ENCODE measurements at places on chromosomes 12 and 14.
A peak's percentile ranks its signal among the peaks of the same experiment; 100 is the strongest.

GRCh38 chr12:106643000-106643399, 60.2 kb downstream of the RFX4 start:
- DNase-seq: no peak

DNA sequence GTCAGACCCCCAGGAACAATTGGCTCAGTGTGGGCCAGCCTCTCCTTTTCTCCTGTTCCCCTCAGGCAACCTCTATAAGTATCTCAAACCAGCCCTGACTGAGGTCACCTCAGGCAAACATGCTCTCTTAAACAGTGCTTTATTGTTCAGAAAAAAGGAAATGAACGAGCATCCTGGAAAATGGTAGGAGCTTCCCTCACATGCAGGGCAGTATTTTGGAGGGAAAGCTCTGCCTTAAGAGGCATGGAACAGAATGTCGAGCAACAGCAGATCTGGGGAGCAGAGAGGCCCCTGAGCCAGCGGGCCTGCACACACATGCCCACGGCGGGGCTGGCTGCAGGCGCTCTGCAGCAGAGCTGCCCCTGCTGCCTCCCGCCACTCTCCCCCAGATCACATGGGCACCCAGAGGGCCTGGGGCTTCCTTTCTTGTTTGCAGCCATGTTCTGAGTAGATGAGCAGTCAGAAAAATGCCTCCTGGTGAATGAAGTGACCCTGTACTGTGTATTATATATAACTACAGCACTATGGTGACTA, 42.0 kb downstream of the MOK start:
- no peak for DNase-seq

DNA sequence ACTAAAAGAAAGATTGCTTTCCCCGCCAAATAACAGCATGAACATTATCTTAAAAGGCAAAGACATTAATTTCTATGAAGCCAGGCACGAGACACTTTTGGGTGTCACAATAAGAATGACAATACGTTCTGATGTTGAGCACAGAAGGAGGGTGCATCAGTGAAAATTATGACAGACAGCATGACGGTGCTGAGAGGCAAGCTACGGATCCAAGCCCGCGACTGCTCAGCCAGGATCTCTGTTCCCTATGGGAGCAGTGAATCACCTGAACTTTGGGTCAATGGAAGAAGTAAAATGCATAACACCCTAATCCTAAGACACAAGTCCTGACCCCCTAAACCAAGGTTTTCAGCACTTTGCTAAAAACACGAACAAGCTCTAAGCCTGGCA, 51.7 kb downstream of the SLC25A47 start:
- no peak for DNase-seq

DNA sequence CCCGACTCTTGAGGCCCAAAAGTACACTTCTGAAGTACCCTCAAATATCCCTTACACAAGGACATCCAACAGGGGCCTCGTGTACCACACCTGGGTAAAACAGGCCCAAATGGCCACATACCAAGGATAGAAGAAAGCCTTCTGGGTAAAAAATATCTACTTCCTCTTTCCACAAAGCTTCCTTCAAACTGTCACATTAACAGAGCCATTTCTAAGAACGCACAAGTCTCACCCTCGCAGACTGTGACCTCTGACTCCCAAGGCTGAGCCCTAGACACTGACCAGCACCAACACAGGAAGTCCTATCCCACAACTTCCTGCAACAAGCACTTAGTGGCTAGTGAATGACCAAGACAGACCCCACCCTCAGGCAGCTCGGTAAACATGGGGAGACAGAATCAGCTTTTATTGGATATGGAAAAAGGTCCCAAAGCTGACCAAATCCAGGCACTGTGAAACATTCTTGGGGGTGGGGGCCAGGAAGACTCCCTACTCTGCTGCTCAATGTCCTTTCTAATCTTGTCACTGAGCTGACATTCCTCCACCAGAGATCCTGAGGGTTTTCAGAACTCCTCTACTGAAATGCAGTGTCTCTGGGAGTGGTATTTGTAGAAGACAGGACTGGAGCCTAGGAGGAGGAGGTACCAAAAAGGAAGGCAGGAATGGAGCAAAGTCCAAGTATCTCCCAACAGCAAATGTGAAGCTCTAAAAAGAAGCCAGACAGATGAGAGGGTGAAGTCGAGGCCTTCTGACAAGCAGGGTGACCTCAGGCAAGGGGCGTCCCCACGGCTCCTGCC, 15.9 kb downstream of the KCTD10 start:
- DNase-seq: no peak

- DNase-seq: peak; percentile 27
These were observed 247.9 kb upstream of the ARHGAP5 start for GRCh38 chr14:31828946-31829868.

- no peak for DNase-seq
These were observed 31.1 kb upstream of the MAP1LC3B2 start for GRCh38 chr12:116528065-116528464.

- no peak for DNase-seq
These were observed 8.5 kb downstream of the FOXG1 start for GRCh38 chr14:28774764-28775735.

DNA sequence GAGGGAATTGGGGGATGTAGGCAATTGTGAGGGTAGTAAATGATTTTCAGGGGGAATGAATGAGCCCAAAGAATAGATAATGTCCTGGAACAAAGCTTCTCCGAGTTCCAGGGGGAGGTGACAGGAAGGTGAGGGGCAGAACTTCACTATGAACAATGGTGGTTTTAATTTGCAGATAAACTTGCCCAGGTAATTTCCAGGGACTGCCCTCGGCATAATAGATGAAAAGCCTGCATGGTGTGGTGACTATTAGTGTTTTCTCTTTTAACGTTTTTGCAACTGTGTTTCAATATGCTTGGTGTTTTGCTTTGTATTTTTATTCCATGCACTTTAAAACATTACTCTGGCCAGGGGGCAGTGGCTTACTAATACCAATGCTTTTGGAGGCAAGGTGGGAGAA, 325.2 kb upstream of the RGS6 start:
- no peak for DNase-seq

DNA sequence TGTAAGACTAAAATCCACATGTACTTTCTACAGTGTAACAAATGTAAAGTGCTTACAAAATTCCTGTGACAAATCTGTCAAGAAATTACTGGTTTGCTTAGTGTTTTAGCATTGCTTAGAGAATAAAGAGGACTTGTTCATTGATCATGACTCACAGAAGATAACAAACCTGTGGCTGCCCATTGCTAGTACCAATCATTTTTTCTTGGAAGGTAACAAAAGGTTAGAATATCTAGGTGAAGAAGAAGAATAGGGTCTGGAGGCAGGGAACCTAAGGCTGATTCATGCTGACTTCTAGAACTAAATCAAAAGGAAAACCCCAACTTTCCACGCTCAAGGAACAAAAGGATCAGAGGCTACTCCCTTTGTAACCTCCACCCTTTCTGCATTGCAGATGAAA, 232.7 kb upstream of the ABCD2 start:
- DNase-seq: no peak

DNA sequence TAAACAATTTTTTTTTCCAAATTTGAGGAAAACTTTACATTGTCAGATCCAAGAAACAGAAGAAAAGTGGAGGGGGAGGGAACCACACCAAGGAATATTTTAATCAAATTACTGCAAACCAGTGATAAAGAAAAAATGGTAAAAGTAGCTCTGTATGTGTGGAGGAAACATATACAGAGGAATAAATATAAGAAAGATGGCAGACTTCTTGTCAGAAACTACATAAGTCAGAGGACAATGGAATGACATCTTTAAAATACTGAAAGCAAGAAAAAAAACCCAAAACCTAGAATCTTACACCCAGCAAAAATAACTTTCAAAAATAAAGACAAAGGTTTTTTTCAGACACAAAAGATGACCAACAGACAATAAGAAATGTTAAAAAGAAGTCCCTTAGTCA, 10.2 kb upstream of the LLPH start:
- DNase-seq: no peak

DNA sequence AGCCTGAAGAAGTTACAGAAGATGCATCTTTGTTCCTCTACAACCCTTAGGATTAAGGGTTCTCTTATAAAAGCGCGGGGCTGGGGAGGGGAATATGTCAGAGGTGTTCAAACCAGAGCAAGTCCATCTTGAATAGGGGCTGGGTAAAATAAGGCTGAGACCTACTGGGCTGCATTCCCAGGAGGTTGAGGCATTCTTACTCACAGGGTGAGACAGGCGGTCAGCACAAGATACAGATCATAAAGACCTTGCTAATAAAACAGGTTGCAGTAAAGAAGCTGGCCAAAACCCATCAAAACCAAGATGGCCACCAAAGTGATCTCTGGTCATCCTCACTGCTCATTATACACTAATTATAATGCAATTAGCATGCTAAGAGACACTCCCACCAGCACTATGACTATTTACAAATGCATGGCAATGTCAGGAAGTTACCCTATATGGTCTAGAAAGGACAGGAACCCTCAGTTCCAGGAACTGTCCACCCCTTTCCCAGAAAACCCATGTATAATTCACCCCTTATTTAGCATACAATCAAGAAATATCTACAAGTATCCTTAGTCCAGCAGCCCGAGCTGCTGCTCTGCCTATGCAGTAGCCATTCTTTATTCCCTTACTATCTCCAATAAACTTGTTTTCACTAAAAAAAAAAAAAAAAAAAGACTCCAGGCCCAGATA, 108.1 kb upstream of the FOXN3 start:
- DNase-seq: no peak

DNA sequence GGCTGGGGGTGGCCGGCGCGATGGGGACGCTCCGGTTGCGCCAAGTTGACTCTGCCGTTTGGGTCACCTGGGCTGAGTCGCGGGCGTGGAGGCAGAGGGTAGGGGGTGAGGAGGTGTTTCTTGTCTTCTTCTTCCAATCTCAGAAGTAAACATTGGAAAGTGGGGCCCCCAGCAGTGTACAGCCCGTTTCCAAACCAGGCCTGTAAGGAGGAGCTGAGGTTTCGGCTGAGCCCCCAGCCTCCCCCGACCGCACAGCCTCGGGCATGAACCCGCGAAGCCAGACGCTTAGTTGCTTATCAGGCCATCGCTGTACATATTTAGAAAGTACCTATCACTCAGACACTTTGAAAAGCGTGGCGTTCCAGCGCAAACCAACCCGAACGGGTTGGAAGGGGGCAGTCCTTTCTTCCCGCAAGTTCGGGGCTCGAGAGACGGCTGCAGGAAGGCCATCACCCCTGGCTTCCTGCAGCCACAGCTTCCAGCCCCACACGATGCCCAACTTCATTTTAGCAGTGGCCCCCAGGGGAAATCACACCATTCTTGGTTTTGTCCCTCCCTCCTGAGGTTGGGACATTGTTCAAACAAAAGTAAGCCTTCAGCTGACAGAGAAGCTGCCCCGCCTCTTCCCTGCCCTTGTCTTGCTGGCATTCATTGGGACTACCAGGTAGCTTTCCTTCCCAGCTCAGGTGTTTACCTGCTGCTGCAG, 164.1 kb downstream of the ZFP36L1 start:
- no peak for DNase-seq

- DNase-seq: no peak
These were observed 30.4 kb downstream of the PPP1R13B start for GRCh38 chr14:103816991-103817390.

DNA sequence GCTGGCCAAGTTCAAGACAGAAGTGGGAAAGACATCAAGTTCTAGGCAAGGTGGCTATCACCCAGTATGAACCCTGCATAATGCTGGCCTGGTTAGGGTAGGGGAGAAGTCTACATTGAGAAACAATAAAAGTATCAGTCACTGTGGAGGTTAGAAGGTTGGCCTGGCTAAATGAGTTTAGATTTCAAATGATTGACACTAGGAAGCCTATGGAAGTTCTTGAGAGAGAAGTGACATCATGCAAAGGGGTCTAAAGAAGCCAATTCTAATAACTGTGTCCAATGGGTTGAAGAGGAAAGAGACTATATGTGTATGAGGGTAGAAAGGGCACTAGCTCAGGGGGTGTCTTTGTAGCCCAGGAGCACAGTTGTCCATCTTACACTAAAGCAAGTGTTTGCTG, 98.5 kb upstream of the MBIP start:
- no peak for DNase-seq

GRCh38 chr12:15163030-15163976, 57.9 kb downstream of the RERG start:
- DNase-seq: no peak

GRCh38 chr14:91458612-91459011, 41.0 kb upstream of the CCDC88C start:
- no peak for DNase-seq

DNA sequence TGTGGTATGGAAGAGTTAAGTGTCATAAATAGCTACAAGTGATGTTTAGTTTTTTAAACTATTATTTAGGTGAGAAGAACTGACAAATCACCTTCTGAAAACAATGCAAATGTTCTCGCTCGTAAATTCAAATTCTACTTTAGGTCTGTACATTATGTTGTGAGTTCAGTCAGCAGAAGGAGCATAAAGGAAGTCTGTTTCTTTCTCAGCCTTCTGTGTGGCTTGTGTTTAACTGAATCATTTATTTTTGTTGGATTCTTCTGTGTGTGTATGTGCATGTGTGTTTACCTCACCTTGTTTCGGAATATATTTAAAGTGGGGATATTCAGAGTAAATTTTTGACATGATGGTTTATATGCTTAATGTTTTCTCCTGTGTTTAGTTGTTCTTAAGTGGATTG, 285.9 kb downstream of the TMTC2 start:
- DNase-seq: no peak

- no peak for DNase-seq
These were observed 266.9 kb downstream of the RASSF9 start for GRCh38 chr12:85569261-85569660.

DNA sequence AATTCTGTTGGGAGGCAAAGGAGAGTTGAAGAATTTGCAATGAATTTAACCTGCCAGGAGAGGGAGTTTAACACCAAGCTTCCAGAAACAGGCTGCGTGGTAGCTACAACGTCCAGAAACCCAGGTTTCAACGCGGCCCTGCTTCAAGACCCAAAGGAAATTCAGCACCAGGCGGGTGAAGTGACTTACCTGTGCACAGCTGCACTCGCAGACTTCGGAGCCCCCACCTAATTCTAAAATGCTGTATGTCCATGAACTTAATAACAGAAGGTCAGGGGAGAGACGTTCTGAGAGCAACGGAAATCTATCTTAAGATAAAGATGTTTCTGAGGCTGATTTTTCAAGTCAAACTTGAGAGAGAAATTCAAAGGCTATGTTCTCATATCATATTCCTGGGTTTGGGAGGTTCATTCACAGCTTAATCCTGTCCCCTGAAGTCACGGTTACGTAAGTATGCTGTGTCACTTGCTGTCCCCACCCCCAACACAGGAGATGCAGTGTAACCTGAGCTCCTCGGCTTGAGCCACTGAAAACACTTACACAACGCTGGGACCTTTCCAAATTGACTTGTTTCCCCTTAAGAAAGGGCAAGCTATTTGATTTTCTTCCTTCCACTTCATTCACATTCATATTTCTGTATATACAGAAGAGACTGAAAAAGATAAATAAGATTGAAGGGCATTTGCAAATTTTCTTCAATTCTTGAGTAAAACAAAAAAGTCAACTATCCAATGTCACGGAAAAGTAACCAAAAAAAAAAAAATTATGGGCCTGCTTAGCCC, 22.7 kb downstream of the CLIP1 start:
- peak; percentile 73 for DNase-seq

GRCh38 chr12:98912401-98912974, 267.4 kb downstream of the APAF1 start:
- DNase-seq: no peak

- DNase-seq: no peak
These were observed 183.8 kb downstream of the TTC7B start for GRCh38 chr14:90632451-90632850.

All from AG08396 (cell line).